ENCODE measurements at places on chromosomes 3 and 15. TPM values are rescaled to one million over a fixed set of nuclear protein-coding genes. Genes with fewer than 3 reads are reported as not detected.

Gene MORF4L1
- total RNA-seq = 275 TPM

Gene SCG5
- total RNA-seq = 0.60 TPM

Gene IFT80
- total RNA-seq = 12.2 TPM

Gene ROPN1
- not detected for total RNA-seq

Gene CCDC9B
- 0.24 TPM for total RNA-seq

Gene FOXB1
- total RNA-seq = 0.14 TPM

Gene STX19
- total RNA-seq = not detected

Gene HERC2
- total RNA-seq = 30.3 TPM

Gene KBTBD13
- not detected for total RNA-seq

Gene RAB11A
- 129 TPM for total RNA-seq

Gene ITIH4
- total RNA-seq = 4.8 TPM

Gene COLQ
- total RNA-seq = 0.74 TPM

Gene FAM43A
- 3.8 TPM for total RNA-seq

Gene TRPM7
- 45.4 TPM for total RNA-seq

Gene RTP4
- 4.6 TPM for total RNA-seq

Gene OCA2
- total RNA-seq = not detected

Gene MYO5A
- 18.1 TPM for total RNA-seq

Gene CELSR3
- 18.2 TPM for total RNA-seq

Gene ANKRD34C
- total RNA-seq = not detected

Gene THRB
- total RNA-seq = not detected

Gene ADAMTS7
- 0.21 TPM for total RNA-seq

Gene LYZL4
- not detected for total RNA-seq

Gene CCDC54
- total RNA-seq = not detected

All from activated naive CD8-positive, alpha-beta T cell treated with anti-CD3 and anti-CD28 coated beads for 36 hours (primary cell).